Anterior cingulate cortex (tissue), 58 donors: ENCODE measurements at places on chromosomes 12 and 14.
A peak's percentile ranks its signal among the peaks of the same experiment; 100 is the strongest.

- no peak for DNase-seq
Measured at GRCh38 chr12:124347335-124347734, 52.4 kb downstream of the RFLNA start.

DNA sequence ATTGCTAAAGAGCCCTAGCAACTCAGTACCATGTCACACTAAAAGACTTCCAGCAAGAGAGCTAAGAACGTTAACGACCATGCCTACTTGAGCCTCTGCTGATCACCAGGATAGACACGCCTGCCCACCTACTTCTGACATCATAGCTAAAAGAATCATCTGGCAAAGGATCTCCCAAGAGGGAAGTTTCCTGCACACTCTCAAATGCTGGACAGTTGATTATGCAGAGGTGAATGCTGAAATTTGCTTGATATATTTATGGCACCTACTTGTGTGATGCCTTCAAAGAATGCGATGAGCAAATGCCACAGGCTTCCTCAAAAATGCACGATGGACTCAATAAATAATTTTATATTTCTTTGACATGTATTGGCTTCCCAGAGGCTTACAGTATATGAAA lies 113.6 kb downstream of the GALC start:
- no peak for DNase-seq

- no peak for DNase-seq
Measured at GRCh38 chr14:102074415-102074964, 12.4 kb downstream of the HSP90AA1 start.

- no peak for DNase-seq
Measured at GRCh38 chr12:104551-105081, 38.0 kb downstream of the IQSEC3 start.

- no peak for DNase-seq
Measured at GRCh38 chr12:129629901-129630300, 273.9 kb downstream of the TMEM132D start.

GRCh38 chr14:72947366-72948160 lies 21.3 kb downstream of the DCAF4 start:
- DNase-seq: no peak

GRCh38 chr12:52819731-52820510 lies 6.0 kb upstream of the KRT4 start:
- DNase-seq: no peak

DNA sequence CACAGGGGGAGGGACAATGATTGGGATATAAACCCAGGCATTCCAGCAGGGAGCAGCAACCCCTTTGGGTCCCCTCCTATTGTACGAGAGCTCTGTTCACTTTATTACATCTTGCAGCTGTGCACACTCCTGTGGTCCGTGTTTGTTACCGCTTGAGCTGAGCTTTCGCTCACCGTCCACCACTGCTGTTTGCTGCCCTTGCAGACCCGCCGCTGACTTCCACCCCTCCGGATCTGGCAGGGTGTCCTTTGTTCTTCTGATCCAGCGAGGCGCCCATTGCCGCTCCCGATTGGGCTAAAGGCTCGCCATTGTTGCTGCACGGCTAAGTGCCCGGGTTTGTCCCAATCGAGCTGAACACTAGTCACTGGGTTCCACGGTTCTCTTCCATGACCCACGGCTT lies 64.1 kb downstream of the E2F7 start:
- no peak for DNase-seq

DNA sequence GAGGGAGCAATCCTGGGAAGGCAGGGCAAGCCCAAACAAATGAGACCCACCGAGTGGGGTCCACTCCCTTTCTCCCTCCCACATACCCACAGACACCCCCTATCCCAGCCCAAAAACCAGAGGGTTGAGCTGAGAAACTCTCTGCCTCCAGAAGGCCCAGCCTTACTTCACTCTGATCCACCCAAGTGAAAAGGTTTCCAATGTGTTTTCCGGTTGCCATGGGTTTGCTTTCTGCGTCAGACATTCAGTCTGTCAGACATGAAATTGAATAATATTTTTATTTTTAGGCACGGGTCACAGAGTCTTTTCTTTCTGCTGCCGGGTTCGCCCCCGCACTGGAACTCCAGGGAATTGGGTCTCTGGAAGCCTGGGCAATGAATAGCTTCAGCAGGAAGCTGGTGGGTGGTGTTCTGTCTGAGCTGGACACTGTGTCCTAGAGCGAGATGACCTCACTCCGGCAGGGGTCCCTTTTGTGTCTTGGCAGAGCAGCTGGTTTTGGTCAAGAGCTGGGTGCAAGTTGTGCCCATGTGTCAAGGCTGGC lies 69.8 kb upstream of the CLMN start:
- no peak for DNase-seq

DNA sequence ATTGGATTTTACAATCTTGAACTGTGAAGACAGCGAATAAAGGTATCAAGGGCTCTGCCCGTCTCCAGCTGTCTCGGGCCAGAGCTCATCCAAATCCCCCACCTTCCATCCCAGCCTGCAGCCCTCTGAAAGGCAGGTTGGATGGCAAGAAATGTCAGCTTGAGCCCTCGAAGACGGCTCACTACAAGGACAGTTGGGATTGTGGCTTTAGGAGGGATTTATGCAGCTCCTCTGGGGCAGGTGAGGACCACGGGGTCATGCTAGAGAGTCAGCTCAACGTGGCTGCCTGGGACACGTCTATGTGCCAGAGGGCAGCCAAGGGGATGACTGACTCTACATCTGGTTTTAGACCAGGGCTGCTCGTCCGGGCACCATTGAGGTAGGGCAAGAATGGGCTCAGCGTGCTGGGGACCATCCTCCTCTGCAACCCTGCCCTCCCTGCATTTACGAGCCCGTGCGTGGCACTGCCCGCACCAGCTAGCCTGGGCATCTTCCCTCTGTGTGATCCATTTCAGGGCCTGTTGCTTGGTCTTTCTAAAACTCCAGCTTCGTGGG lies 16.2 kb downstream of the MVK start:
- no peak for DNase-seq

GRCh38 chr14:57632649-57633048 lies 139.0 kb upstream of the CCDC198 start:
- no peak for DNase-seq

DNA sequence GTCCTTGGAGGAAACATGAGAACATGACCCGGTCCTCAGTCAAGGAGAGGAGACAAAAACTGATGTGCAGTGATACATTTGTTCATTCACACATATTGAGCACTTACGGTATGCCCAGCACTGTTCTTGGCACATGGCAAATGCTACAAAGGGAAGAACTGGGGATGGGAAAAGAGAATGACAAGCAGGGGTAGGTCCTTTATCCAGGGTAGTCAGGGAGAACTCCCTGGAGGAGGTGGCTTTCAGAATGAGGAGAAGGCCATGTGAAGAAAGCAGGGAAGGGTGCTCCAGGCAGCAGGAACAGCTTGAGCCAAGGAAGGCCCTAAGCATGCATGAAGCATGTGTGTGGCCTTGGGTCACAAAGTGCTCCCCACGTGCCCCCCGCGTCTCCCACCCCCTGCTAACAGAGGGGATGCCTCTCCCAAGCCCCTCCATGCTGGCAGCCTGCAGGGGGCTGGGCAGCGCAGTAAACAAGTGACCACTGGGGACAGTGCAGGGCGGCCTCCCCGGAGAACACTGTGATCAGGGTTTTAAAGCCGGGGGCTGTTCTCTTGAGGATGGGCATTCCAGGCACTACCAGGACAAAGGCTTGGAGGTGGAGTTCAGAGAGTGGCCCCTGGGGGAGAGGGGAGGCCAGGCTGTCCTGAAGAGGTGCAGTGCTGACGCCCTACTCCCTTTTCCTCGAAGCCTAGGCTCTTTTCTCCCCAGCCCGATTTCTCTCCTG lies 71.0 kb downstream of the PHETA1 start:
- DNase-seq: no peak

GRCh38 chr12:51813931-51814310 lies 34.6 kb downstream of the FIGNL2 start:
- DNase-seq: no peak

DNA sequence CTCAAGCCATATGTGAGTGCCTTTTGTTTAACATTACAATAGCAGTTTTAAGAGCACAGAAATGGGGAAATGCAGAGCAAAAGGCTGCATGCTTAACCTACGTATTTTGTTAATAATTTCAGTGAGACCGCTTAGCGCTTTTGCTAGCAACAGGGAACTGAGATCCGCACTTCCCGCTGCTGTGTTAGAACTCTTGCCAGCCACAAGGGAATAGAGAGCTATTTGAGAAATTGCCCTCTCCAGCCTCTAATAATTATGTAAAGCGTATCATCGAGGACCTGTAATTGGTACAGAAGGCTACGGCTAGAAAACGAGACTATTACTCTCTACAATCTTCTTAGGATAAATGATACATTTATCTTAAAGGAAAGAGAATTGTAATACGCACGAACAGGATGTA lies 205.2 kb upstream of the GRIP1 start:
- no peak for DNase-seq

DNA sequence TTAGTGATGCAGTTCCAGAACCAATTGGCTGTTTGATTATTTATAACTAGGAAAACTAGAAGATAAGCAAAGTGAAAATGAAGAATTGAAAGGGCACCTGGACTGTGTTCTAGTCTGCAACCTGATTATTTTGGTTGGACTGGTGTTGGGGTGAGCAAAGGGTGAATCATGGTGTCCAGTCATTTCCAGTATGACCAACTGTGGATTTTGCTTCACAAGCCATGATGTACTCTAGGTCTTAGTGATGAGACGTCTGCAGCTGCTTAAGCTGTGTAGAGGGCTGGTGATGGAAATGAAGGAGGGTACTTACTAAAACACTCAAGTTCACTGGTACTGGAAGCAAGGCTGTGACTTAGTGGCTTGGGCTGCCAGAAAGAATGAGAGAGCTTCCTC lies 193.2 kb upstream of the FRMD6 start:
- no peak for DNase-seq

GRCh38 chr12:131473741-131474709 lies 236.9 kb upstream of the SFSWAP start:
- no peak for DNase-seq

DNA sequence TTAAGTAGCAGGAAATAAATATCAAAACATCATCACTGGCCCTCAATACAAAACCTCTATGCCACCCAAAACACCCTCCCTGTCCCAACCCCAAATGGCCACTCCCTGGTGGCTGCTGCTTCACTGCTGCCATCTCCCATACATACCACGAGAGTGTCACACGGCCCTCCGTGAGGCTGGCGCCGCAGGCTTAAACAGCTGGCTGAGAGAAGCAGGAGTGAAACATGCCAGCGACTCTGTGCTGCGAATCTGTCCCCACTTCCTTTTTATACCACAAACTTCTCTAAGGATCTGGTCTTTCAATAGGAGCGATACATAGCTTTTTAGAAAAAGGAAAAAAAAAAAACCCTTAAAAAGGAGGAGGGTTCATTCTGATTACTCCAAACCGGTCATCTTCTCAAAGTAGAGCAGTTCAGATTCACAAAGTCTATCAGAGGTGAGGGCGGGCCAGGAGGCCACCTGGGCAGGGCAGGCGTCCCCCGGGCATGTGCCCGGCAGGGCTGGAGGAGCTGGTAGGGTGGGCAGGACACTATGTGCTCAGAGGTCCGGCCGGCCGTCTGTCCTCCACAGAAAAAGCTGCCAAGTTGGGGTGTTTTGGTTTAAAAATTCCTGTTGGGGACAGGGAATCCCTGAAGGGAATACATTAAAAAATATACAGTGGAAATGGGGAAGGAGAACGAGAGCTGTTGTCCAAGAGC lies 26.5 kb downstream of the MAX start:
- DNase-seq: no peak

DNA sequence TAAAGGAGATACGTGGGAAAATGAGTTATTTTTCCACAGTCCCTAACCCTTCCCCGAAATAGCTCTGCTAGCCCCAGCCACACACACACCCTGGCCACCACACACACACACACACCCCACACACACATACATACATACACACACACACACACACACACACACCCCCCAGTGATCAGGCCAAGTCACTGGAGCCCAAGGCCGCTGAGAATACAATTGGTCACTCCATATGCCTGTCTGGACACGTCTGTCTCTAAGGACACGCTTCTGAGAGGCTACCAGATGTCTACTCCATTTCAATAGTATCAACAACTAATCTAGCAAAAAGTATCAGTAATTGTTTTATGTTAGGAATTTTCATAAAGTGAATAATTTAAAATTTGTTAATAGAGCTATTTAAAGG lies 13.0 kb upstream of the DIABLO start:
- DNase-seq: no peak

GRCh38 chr14:32201193-32201815 lies 541 bp upstream of the RNU6-7 start:
- peak; percentile 64 for DNase-seq

- no peak for DNase-seq
Measured at GRCh38 chr14:59320763-59321625, 132.5 kb downstream of the DAAM1 start.

DNA sequence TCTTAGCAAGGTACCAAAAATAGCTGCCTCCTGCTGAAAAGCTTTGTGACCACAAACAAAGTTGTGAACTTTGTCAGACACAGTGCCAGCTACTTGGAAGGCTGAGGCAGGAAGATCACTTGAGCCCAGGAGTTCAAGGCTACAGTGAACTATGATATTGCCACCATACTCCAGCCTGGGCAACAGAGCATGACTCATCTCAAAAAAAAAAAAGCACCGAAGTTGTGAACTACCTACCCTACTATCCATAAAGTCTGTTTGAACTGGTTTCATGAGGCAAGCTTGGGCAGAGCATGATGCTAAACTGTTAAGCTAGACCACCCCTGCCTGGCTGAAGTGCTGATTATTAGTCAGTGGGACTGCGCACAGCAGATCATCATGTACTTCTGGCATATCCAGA lies 75.5 kb downstream of the RAD52 start:
- no peak for DNase-seq

DNA sequence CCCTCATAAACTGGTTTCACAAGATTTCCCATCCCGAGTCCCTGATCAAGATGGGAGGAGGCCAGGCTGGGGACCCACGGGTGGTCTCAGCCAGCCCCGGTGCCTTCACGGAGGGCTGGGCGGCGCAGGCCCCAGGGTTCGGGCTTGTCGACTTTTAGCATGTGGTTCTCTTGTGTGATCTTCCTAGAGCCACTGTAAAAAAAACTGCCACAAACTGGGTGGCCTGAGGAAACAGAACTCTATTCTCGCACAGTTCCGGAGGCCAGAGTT lies 12.6 kb downstream of the RFLNA start:
- no peak for DNase-seq
